Testis (tissue), 5 donors: ENCODE measurements at places on chromosomes 11 and 22. TPM values are rescaled to one million over a fixed set of nuclear protein-coding genes. Genes with fewer than 3 reads are reported as not detected.

LRRC4C gene
- polyA plus RNA-seq = 0.45 TPM

YAP1 gene
- polyA plus RNA-seq = 44.2 TPM

IGF2 gene
- 52.3 TPM for polyA plus RNA-seq

RAG2 gene
- 2.9 TPM for polyA plus RNA-seq

TYR gene
- polyA plus RNA-seq = 0.24 TPM

KRTAP5-7 gene
- polyA plus RNA-seq = 1.7 TPM

ZBTB3 gene
- 6.7 TPM for polyA plus RNA-seq

MRGPRF gene
- 21.1 TPM for polyA plus RNA-seq

KRTAP5-8 gene
- polyA plus RNA-seq = not detected

SPTBN2 gene
- polyA plus RNA-seq = 159 TPM
